ENCODE measurements at places on chromosomes 13 and 19. TPM values are rescaled to one million over a fixed set of nuclear protein-coding genes. Genes with fewer than 3 reads are reported as not detected.

The TEX30 gene
- polyA plus RNA-seq: 15.7 TPM

The TEKTIP1 gene
- 3.2 TPM for polyA plus RNA-seq

- no peak for DNase-seq
Observed at GRCh38 chr13:34458756-34459715, 483.0 kb upstream of the NBEA start.

DNA sequence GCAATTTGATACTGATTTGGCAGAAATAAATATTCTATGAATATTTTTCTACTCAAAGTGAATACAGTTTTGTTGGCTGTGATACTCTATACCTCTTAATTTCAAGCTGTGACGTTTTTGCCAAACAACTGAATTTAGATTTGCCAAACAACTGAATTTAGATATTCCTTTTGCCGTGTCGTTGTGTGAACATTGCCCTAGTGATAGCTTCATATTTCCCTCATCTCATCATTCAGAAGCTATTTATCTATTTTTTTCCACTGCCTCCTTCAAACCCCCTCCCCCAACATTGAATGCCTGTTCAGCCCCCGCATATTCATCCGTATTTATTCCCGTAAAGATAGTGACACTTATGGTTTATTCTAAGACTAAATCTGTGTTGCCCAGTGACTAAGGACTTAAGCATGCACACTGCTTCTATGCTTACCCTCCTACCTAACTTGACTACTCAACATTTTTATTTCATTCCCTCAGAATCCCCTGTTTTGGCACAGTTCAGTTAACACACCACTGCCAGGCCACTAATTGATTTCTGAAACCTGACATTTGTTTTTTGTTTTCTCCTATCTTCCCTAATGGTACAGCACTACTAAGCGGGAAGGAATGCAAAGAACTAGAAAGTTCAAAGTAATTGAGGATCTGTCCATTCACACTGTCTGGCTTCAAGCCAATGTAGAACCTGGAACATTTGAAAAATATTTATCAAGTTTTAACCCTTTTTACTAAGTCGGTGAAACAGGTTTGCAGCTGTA, 2.8 kb upstream of the KLF5 start:
- DNase-seq: no peak

- DNase-seq: peak; percentile 78
Observed at GRCh38 chr13:23956106-23956505, 58.8 kb upstream of the C1QTNF9B start.

The CERS1 gene
- polyA plus RNA-seq: 3.1 TPM

- DNase-seq: no peak
Observed at GRCh38 chr19:14022469-14022868, 5.5 kb upstream of the RLN3 start.

The AMH gene
- polyA plus RNA-seq: 4.6 TPM

GRCh38 chr19:14786421-14786851, 8.1 kb upstream of the ADGRE2 start:
- peak; percentile 3 for DNase-seq

DNA sequence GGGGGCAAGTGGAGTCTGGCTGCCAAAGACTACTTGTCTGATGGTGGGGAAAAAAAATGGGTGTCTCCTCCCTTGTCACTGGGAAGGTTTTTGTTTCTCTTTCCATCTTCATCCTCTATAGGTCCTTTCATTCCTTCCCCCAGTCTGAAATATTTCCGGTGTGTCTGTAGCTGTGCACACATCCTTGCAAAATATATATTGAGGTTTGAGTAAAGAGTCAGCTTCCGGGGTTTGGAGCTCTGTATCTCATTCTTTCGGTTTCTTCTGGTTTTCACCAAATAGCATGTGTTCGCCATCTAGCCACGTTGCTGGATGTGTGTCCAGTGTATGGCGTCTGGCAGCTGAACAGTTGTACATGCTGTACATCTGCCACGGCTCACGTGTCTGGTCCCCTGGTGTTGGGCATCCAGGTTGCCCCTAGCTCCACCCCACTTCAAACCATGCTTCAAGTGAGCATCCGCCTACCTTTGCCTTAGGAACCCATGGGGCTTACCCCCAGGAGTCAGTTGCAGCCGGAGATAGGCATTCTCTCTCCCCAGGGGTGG, 142.2 kb downstream of the SIPA1L3 start:
- no peak for DNase-seq

DNA sequence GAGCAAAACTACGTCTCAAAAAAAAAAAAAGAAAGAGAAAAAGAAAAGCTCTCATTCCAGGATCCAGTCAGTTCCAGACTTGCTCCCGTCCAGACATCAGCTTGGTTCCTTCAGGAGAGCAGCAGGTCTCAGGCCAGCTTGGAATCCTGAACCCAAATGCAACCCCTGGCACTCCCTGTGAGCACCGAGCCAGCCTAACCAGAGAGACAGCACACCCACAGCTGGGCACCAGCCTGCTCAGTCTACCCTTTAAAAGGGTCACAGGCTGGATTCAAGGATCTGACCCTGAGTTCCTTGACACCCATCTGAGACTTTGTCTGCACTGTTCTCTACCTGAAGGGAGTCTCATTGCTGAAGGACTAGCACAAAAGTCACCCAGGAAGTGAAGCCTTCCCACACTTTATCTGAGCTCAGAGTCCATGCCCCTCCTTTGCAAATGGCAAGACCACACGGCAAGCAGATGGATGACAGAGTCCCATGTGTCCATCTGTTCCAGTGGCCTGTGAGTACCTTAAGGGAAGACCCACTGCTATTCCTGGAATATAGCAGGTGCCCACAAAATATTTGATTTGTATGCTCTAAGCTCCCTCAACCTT, 1.4 kb downstream of the PEPD start:
- DNase-seq: peak; percentile 35

DNA sequence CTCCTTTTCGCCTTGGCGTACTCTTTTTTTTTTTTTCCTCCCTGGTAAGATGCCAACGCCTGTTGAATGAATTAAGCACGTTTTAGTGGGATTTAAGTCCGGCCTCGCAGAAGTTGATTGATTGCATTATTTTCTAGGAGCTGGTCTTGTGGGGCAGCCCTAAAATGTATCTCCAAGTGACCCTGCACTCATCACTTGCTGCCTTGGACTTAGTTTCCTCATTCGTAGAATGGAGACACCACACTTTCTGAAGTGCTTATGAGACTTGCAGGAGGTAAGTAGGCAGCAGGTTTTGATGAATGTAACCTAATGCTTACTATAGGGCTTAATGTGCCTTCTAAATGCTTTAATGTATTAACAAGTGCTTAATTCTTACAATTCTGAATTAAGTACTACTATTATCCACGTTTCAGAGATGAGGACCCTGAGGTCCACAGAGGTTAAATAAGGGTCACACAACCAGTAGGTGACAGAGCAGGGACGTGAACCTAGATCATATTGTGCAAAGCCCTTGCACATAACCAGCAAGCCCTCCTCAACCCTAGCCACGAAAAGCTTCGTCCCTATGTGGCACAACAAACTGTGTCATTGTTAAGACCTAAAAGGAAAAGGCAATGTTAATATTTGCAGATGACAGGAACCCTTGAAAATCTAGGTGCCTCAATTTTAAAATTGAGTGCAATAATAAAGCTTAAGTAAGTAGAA, 514 bp upstream of the ARGLU1 start:
- DNase-seq: no peak

The ANGPTL8 gene
- polyA plus RNA-seq: 0.55 TPM

The GJA3 gene
- 0.13 TPM for polyA plus RNA-seq

Data from large intestine (tissue), 12 donors.